ENCODE measurements at places on chromosomes 7 and 10.

DNA sequence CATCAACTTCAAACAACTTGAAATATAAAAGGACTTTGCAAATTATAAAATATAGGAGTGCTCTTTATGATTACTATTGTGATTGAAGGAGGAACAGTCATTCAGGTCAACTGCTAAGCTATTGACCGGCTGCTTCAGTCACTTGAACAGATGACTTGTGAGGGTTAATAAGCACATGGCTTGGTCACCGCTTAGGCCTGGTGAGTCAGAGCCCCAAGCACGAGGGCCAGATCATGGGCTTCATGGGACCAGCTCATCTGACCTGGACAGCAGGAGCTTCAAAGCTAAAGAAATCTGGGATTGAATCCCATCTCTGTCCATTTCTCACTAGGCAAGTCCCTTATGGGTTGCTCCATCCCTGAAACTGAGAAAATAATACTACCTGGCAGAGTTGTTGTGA, 60.4 kb upstream of the ADO start:
- no peak for DNase-seq

DNA sequence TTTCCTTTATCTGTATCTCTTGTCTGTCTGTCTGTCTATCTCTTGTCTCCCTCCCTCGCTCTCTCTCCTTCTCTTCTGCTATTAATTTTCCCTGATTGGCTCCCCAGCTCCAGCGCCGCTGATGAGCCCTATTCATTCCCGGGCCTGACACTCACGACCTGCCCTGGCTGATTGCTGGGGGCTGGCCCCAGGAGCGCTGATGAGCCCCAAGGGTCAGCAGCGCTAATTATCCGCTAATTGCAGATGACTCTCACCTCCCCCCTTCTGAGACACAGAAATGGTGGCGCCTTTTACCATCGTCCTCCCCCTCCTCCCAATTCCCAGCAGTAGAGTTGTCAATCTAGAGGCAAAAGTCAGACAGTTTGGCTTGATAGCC, 1.3 kb upstream of the GBX1 start:
- DNase-seq: no peak

DNA sequence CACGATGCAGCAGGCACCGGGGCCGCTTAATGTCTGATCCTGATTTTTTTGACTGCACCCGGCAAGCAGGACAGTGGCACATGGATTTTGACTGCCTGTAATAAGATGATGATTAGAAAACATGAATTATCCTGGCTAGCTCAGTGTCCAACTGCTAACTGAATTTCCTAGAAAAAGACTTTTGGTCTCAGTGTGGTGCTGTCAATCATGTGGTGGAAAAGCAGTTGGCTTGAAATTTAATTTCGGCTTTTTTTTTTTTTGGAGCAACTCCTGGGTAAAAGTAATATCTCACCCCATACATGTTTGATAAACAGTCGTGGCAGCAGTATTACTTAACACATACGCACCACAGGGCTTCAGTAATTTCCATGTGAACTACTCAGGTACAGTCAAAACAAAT, 227.7 kb downstream of the FANK1 start:
- DNase-seq: no peak

DNA sequence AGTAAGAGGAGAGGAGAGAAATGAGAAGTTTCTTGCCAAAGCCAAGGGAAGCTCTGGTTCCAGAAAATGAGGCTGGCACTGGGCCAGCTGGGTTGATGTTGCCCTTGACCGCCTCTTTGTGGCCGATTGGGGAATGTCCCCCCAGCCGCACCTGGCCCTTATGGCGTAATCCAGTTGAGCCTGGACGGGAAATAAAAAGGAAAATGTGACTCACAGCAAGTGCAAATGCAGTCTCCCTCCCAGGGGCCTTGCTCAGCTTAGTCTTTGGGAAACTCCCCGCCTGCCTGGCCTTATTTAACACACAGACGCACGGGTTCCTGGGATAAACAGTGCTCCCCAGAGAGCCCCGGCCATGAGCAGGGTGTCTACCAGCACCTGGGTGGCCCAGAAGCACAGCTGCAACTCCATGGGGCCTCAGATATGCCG, 174.8 kb downstream of the KIAA1217 start:
- DNase-seq: peak; percentile 75

DNA sequence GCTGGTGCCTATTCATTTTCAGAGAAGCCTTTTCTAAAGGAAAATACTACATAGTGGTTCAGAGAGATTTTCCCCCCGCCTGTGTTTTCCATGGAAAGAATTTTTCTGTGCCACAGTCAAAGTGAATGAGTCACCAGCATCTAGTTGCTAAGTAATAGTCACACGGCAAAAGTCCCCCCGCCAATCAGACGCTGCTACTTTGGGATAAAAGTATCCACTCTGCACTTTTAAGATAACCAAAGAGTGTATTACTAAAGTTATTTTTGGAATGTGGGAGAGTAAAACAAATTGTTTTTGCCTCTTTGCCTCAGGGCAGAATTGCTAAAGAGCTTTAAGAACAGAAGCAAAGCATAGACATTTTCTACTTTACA, 23.5 kb downstream of the ABLIM1 start:
- peak; percentile 17 for DNase-seq

DNA sequence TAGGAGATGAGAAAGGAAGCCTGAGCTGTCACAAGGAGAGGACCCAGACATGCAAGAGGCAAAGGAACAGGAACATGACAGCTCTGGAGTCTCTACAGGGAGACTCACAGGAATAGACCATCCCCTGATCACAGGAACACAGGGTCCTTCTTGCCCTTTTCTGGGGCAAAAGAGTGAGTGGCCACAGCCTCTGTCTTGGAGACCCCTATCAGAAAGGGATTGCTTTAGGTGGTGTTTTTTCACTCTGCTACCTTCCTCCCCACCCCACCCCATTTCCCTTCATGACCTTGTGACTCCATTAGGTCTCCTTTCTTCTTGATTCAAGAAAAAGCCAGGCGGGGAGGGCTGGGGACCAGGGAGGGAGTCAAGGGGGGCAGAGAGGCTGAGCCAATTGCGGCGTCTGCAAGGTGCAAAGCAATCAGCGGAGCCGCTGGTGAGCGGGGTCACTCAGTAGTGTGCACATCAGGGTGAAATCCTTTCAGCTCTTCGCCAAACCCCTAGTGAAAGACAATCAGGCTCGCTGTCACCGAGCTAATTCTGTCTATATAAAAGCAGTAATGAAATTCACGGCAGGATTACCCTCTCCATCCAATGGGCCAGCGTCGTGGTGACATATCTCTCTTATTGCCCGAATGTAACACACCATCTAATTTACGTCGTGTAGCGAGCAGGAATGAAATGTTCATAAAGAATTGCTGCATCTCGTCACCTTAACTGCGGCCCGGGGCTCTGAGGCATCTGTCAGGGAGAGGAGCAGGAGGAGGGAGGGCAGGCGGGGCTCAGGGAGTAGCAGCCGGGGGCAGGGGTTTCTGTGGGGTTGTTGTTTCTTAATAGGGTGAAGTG, 31.5 kb upstream of the BTRC start:
- no peak for DNase-seq

DNA sequence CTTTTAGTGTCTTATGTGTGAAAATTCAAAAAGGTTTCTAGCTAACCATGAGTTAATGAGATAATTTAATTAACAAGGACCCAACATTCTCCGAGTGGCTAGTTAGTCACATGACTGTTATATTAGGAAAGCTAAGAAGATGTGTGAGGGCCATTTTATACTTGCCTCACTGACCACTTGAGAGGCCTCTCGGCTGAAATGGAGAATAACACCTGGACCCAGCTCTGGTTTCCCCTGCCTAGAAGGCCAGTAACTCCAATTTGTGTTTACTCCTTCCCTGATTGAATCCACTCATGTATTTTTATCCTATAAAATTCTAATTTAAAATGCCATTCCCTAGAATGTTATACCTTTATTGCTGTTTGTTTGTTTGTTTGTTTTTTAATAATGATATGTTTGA, 1091.2 kb downstream of the KCNMA1 start:
- no peak for DNase-seq

- DNase-seq: no peak
Measured at GRCh38 chr10:93945819-93946218, 47.9 kb upstream of the PLCE1 start.

Measured in H1 (cell line).